ENCODE measurements at places on chromosomes 7 and 10.

- DNase-seq = no peak
Observed at GRCh38 chr10:131833446-131834080, 67.2 kb upstream of the PPP2R2D start.

GRCh38 chr10:10923029-10923651 is 94.5 kb upstream of the CELF2 start:
- no peak for DNase-seq

DNA sequence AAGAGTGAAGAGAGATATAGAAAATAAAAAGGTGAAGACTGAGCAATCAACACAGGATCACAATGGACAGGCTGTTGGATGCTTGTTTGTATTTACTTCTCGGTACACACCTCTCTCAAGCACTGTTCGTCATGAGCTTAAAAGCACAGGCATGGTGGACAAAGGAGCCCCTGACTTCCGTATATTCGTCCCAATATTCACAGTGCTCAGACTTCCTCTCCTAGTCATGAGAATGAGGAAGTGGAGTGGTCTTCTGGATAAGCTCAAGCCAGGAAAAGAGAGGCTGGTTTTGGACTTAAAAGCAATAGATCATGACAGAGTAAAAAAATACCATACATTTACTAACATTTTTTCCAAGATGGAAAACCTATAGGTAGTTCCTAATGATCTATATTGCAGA is 172.5 kb downstream of the SORCS1 start:
- DNase-seq = no peak

- no peak for DNase-seq
Observed at GRCh38 chr7:137768366-137768765, 78.4 kb downstream of the DGKI start.

DNA sequence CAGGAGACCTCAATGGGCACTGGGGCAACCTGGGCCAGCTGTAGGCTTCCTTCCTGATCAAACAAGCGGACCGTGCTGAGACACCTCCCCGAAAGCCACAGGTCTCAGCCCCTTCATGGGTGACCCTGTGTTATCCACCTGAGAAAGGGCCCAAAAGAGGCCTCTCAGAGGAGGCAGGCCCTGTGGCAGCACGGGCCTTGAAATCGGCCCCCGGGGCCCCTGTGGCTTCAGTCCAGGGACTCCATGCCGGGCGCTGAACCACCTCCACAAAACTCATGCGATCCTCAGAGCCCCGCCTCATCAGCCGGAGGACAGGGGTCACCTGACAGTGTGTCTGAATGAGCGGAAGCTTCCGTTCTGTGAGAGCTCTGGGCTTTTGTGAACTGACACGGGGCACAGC is 307.1 kb downstream of the PAXIP1 start:
- DNase-seq = no peak

GRCh38 chr10:32307609-32308008 is 39.3 kb downstream of the EPC1 start:
- DNase-seq = no peak

- no peak for DNase-seq
Observed at GRCh38 chr7:77747178-77747577, 50.9 kb downstream of the RSBN1L start.

DNA sequence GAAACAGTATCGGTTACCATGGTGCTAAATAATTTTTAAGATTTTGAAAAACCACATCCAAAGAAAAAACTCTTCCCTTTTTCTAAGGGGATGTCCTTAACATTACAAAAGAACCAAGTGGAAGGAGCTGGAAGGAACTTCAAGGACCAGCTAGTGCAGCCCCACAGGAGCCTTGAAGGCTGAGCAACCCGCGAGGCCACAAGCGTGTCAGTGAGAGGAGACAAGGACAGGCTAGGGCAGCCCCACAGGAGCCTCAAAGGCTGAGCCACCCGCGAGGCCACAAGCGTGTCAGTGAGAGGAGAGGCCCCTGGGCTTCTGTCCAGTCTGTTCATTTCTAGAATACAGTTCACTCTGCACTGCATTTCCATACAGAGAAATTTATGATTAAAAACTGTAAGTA is 80.1 kb upstream of the ATP6V0A4 start:
- DNase-seq = no peak

DNA sequence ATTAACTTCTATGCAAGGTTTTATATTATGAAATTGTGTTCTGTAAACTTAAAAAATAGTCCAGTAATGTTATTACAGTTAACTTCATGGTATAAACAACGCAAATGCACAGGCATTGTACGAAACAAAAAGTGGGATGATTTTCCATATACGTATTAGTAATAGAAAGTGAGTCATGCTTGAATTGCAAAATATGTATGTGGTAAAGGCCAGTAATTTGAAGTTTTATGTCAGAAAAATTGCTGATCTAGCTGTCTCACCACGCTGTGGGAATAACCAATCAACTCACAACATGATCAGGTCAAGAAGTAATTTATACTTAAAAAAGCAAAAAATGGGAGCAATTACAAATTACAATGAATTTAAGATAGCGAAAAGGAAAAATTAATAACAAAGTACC is 37.0 kb upstream of the GLI3 start:
- no peak for DNase-seq

DNA sequence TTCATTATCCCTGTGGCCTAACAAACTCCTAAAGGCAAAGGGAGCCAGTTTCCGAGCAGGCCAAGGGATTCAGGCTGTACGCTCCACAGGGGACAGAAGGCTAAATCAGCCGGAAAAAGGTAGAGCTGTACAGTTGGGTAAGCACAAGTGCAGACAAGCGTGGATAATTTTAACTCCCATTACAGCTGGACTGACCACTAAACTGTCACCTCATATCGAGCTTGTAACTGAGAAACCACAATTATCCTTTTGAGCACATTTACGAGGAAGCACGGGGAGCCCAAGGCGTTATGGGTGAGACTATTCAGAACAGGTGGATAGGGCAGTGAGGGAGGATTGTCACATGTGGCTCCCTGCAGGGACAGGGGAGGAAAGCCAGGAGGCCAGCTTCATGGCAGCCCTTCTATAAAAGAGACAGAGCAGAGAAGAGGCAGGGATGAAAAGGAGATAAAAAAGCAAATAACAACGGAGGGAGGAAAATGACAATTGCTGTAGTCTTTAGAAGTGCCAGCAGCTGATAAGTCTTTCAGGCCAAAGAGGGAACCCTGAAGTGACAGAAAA is 288.0 kb downstream of the FGFR2 start:
- no peak for DNase-seq

- DNase-seq = no peak
Observed at GRCh38 chr7:134248196-134248595, 68.5 kb downstream of the SLC35B4 start.

GRCh38 chr7:27300421-27300820 is 57.8 kb downstream of the EVX1 start:
- DNase-seq = no peak

- peak; percentile 46 for DNase-seq
Observed at GRCh38 chr10:29409241-29410054, 120.6 kb downstream of the LYZL1 start.

DNA sequence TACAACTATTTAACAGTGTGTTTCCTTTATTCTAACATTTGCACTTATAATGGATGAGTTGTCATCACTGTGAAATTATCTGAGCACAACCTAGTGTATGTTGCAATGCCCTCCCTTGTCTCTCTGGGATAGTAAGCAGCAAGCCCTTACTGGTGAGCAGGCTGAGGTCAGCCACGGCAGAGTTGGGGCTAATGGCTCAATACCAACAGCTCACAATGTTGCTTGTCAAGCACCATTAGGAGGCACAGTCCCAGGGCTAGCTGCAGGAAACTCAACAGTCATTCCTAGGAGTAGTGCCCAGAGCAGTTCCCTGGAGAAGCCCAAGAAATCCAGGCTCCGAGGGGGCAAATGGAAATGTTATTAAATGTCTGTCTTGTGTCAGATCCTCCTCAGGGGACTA is 858.4 kb downstream of the GRID1 start:
- DNase-seq = no peak

DNA sequence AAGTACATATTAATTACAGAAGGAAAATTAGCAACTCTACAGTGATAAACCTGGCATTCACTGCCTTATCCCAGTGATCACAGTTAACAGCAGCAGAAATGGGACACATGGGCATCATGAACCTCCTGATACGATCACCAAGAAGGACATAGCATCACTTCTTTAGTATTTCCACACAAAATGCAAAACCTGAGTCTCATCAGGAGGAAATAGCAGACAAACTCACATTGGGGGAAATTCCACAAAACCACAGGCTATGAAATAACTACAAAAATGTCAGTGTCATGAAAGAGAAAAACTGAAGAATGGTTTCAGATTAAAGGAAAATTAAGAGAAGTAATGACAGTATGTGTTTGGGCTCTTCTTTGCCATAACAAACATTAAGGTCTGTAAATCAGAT is 12.0 kb upstream of the PURB start:
- no peak for DNase-seq

- DNase-seq = no peak
Observed at GRCh38 chr10:126744571-126744970, 74.1 kb upstream of the C10orf90 start.

DNA sequence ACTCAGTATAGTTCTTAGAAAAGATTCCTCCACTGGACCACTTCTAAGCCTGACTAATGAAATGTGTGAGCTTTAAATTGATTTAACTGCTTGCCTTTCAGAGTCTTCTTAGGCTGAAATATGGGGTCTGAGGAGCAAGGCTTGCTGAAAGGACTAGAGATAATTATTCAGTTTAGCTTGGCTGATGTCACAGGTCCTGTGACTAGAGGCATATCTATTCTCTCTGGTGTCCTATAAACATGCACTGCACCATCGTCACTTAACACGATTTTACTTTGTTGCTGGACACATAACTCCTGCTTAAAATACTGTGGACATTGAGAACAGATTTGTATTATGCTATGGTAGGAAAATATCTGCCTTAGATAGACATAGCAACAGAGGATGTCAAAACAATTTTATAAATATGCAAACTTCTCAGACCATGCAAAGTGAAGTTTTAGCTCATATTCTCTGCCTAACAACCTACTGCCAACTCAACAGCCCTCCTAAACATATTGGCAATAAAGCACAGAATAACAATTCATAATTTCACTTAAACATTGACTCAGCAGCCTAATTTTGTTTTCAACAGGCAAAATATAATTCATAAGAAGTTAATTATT is 80.2 kb downstream of the RNF133 start:
- DNase-seq = no peak
